ENCODE measurements at places on chromosomes 7 and 10.

DNA sequence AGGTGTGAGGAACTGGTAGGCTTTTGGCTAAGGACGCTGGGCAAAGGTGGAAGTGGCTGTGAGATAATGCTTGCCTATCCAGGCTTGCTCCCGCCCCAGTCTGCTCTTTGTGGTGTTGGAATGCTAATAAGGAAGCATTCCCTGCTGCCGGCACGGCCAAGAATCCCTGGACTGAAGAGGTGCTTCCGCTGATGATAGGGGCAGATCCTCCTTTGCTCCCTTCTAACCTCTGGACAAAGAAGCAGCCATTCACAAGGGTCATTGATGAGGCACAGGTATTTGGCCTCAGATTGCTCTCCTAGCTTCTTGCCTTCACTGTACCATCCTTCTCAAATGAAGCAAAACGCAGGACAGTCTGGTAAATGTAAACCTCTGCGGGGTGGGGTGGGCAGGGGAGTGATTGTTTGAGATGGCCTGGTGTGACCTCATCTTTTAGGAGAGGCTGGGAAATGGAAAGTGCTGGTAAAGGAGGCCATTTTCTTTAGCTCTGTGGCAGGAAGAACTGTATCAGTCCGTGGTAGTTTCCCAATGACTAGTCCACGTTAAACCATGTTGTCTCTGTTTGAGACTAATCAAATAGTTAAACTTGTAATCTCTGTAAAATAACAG lies 1.7 kb downstream of the PGAM1 start:
- no peak for DNase-seq

- DNase-seq: no peak
Observed at GRCh38 chr10:104011904-104012303, 45.0 kb downstream of the SLK start.

DNA sequence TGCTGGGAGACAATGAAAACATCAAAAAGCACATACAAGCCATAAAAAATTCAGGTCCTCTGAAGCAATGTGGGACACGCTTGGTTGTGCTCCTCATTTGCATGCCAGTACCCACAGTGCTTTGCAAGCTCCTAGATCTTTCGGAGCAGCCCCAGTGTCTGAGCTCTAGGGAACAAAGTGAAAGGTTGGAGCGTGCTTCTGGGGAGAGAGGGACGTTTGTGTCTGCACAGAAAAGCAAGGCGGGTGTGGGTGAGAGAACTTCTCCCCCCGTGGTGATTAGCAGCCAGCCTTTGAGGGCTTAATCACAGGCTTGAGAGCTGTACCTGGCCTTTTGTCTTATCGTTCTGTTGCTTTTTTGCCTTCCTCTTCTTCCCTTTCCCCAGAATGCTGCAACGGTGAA lies 76.7 kb upstream of the HABP2 start:
- DNase-seq: no peak

- no peak for DNase-seq
Observed at GRCh38 chr7:105126436-105126975, 112.5 kb downstream of the KMT2E start.

DNA sequence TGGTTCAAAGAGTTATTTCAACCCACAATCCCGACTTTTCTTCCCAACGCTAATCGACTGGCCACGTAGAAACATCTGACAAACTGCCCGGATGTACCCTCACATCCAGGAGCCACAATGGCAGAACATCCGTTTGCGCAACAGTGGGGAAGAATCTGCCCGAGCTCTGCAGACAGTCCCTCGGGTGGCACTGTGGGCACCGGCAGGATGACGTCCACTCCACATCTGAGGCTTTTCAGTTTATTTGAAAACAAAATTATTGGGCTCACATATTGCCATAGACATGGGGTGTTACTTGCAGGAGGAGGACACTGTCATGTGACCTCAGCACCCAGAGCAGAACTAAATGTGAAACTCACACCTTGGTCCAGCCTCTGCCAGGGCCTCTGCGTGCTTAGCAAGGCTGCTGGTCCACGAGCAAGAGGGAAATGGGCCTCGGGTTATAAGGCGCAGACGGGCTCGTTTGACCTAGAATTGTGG lies 84.1 kb downstream of the MKI67 start:
- no peak for DNase-seq

DNA sequence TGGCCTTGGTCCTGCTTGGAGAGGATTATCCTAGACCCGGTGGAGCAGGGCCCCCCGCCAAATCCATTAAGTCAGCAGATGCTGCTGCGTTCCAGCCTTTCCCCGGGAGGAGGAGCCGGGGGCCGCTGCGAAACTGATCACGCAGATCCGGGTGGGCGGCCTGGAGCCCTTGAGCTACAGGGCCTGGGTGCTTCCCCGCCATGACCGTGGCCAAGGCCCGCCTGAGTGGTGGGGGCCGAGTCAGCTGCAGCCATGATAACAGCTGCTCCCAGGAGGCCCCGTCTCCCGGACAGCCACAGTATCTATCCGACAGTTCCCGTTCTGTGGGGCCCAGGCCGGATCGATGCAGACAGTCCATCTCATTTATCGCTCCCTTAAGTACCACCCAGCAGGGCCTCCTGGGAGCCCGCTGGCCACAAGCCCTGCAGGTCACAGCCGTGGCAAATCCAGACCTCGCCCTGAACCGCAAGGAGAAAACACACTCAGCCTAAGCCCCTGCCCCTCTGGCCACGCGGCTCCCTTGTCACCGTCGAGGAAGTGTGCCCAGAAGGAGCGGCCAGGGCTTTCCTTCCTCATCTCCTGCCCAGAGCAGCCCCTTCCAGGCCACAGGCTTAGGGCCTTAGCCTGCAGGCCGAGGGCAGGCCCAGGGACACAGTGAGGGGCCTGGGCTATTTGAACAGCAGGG lies 34.4 kb upstream of the SLC29A4 start:
- no peak for DNase-seq

DNA sequence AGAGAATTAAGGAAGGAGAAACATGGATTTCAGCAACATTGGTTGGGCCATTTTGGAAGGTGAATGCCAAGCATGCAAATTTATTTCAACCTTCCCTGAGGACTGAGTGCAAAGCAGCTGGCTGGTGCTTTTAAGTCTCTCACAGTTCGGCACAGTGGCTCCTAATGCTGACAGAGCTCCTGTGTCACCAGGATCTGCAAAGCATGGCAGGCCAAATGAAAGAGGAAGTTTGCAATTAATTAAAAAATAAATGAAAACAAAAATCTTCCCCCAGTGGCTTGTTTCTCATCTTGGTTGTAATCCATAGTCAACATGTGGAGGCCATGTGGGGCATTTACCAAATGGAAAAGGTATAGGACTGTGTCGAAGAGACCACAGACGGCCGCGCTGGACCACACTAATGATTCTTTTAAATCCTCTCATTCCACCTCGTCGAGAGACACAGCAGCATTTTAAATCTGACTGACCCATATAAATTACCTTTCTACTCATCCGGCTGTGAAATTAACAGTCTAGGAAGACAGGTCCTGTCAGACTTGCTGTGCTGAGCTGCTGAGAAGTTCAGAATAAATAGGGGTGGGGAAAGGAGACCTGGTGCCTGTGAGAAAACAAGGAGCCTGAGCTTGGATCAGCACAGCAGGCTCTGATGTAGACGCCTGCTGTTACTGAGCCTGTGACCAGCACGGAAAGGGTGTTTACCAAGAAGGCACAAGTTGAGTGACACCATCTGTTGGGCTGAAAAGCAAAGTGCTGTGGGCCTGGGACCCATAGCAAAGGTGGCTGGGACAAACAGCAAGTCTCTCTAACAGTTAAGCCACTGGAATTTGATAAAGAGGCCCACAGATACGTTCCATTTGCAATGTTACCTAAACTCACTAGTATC lies 136.0 kb upstream of the COL1A2 start:
- no peak for DNase-seq

GRCh38 chr7:18363751-18364380 lies 131.7 kb upstream of the HDAC9 start:
- DNase-seq: no peak

- peak; percentile 49 for DNase-seq
Observed at GRCh38 chr7:130242198-130243014, 24.3 kb upstream of the CPA2 start.

- no peak for DNase-seq
Observed at GRCh38 chr10:117410557-117410956, 35.3 kb upstream of the PDZD8 start.

Measured in stimulated activated CD4-positive, alpha-beta T cell treated with anti-CD3 and anti-CD28 coated beads, Interleukin-15, amount 100 ng/mL, for 1 hour (primary cell).